ENCODE measurements at places on chromosomes 16 and 17.

DNA sequence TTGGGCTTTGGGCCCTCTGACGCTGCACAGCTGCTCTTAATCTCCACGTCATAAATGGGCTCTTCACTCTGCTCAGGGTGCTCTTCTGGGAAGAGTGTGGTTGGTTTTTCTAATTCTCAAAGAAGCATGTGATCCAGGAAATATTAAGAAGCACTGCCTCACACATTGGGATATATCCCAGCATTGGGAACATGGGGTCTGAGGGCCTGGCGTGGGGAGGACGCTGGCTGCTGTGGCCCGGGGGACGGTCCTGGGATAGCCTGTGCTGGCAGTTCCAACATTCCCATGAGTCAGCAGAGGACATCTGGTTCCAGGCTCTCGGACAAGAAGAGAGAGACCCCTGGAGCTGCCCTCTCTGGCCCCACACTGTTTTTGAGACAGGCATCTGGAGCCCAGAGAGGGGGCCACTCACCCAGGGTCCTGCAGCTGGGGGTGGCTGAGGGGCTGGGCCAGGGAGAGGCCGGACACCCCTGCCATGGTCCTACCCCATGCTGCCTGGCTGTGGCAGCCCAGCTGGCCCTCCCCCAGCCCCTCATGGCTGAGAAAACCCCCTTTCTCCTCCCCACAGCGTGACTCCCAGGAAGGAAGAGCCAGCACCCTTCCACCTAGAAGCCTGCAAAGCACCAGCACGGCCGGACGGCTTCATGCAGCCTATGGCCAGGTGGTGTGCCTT is 58.8 kb downstream of the NT5M start:
- DNase-seq = no peak

- DNase-seq = no peak
Measured at GRCh38 chr17:42681976-42682721, at the start of gene CNTNAP1. CNTNAP1 (plus strand) TSS chr17:42682531; CDS start chr17:42682830, 299 bp downstream.

DNA sequence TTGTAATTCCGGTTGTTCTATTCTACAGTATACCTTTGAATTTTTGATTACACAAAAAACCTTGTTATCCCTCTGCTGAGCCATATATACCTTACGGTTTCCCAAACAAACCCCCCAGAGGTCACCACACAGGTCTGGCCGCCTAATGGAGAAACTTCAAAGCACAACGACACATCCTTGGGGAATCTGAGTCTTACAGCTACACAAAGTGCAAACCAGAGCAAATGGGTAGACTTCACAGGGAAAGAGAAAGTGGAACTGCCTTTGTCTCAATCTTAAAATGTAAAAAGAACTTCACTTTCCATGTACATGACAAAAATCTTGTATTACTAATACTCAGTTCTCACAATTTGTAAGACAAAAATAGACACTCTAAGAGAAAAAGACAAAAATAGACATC is 2.7 kb downstream of the FBXO31 start:
- DNase-seq = no peak

GRCh38 chr17:66691644-66692420 is 143.1 kb upstream of the CACNG5 start:
- no peak for DNase-seq

DNA sequence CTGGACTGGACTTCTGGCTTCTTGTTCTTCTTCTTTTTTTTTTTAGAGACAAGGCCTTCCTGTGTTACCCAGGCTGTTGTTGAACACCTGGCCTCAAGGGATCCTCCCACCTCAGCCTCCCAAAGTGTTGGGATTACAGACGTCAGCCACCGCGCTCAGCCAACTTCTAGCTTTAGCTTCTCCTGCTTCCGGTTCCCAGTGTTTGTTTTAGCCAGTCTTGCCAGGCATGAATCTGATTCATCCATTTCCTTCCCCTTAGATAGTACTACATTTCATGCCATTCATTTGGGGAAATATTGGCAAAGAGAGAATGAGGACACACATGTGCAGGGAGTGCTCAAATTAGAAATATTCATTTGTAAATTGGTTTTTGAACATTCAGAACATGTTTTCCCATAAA is 12.1 kb upstream of the NDUFAB1 start:
- no peak for DNase-seq

DNA sequence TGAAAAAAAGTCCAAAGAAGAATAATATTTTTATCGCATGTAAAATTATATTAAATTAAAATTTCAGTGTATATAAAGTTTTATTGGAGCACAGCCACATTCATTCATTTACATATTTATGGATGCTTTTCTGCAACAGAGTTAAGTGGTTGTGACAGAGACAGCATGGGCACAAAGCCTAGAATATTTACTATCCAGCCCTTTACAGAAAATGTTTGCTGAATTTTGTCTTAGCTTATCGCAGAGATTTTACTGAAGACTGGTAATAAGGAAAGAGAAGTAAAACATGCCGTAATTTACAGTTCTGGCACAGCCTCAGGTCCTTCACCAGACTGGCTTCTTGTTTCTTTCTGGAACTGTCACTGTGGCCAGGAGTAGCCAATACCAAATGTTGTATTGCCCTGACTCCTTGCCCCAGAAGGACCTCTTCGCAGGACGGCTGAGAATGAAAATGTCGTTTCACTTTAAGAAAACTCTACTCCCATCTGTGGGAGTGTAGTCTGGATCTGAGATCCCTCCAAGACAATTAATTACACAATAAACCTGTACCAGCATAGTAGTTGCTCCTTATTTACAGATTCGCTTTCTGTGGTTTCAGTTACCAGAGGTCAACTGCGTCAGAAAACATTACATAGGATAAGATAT is 94.9 kb upstream of the GOT2 start:
- no peak for DNase-seq

DNA sequence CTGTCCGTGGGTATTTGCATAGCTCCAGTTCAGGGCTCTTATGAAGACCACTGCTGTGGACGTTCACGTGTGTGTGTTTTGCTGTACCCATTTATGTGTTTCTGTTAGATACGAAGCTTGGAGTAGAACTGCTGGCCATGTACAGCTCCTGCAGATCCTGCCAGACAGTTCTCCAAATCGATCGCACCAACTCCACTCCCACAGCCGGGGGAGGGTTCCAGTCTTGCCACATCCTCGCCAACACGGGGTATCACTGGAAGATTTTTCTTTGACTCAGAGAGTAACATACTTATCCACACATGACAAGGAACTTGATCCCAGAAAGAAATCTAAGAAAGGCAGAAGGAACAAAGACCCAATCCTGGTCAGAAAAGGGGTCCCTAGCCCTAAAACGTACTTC is 37.4 kb downstream of the TMEM186 start:
- no peak for DNase-seq

DNA sequence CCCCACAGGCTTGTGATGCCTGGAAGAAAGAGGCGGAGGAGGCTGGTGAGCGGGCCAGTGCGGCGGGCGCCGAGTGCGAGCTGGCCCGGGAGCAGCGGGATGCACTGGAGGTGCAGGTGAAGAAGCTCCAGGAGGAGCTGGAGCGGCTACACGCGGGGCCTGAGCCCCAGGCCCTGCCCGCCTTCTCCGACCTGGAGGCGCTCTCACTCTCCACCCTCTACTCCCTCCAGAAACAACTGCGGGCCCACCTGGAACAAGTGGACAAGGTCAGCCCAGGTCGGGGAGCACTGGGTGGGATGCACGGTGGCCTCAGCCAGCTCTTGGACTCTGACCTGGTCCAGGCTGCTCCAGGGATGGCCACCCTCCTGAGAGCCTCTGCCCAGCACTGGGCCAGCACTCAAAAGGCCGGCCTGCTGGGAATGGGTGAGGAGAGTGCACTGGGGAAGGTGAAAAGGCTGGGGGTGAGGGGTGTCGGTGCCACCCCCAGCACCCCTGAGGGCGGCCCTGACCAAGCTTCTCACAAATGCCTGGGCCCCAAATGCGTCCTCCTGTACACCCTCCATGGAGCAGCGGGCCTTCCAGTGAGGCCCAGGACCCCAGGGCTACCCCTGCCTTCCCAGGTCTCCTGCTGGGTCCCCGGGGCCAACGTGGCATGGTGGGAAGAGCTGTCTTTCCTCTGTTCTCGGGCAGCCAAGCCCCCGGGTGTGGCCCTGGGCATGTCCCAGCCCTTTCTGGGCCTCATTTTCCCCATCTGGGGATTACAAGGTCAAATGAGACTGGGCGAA is 20.8 kb downstream of the UNC13D start:
- no peak for DNase-seq

- no peak for DNase-seq
Measured at GRCh38 chr16:48374255-48374654, 11.0 kb downstream of the SIAH1 start.

DNA sequence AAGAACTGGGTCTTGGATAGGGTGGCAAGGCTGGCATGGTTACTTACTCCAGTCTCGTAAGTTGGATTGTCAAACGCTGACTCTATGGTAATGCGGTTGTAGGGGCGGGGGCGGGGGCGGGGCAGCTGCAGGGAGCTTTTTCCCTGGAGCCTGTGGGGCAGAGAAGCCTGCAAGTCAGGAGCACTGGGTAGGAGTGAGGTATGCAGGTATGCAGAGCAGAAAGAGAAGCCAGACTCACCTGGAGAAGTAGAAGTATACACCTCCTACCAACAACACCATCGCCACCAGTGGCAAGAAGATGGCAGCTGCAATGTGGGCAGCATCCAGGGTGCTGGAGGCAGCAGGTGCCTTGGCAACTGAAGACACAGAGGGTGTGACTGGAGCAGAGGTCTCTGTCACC is 4.8 kb upstream of the PHF12 start:
- DNase-seq = no peak

GRCh38 chr17:77745702-77746101 is 212.8 kb upstream of the TNRC6C start:
- no peak for DNase-seq

GRCh38 chr16:63447121-63447520 is 1410.9 kb upstream of the CDH8 start:
- no peak for DNase-seq
